ENCODE measurements at places on chromosomes 13 and 19.

GRCh38 chr13:48818495-48819356, 157.0 kb upstream of the FNDC3A start:
- DNase-seq = no peak

- no peak for DNase-seq
Measured at GRCh38 chr19:2611483-2612464, 90.7 kb downstream of the GNG7 start.

DNA sequence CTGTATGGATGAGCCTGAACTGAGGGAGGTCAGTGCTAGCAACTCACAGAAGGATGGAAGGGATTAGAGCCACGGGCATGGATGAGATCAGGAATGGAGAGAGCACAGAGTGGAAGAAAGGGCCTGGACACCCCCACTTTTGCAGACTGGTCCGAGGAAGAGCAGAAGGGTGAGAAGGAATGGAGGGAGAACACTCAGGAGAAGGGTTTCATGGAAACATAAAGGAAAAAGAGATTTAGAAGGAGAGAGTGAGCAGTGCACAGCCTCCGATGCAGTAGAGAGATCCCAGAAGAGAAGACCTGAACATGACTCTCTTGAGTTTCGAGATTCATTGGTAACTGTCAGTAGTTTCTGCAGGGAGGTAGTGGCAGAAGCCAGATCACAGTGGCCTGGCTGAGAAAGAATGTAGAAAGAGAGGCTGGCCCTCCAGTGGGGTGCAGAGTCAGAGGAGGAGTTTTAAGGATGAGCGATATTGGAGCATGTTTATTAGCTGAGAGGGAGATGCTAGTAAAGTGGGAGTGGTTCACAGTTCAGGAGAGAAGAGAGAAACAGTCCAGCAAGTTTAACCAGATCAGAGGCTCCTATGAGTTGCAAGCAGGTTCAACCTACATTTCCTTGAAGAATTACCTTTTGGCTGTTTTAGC, 108.9 kb downstream of the ZAR1L start:
- DNase-seq = no peak

DNA sequence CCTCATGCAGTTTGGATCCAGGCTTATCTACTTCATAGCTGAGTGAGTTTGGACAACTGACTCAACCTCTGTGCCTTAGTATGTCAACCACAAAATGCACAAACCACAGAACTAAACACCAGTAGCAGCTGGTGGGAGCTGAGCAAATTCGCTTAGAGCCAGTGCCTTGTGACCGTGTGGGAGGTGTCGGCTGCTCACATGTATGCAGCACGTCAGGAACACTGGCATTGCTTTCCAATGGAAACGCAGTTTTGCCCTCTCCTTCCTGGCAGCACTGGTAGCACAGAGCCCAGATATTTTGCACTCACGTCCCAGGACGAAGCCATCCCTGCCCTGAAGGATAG, 8.3 kb upstream of the NTN5 start:
- DNase-seq = no peak

GRCh38 chr13:95099541-95099940, 201.7 kb downstream of the ABCC4 start:
- no peak for DNase-seq

- DNase-seq = no peak
Measured at GRCh38 chr19:45653634-45654033, 14.4 kb upstream of the GIPR start.

DNA sequence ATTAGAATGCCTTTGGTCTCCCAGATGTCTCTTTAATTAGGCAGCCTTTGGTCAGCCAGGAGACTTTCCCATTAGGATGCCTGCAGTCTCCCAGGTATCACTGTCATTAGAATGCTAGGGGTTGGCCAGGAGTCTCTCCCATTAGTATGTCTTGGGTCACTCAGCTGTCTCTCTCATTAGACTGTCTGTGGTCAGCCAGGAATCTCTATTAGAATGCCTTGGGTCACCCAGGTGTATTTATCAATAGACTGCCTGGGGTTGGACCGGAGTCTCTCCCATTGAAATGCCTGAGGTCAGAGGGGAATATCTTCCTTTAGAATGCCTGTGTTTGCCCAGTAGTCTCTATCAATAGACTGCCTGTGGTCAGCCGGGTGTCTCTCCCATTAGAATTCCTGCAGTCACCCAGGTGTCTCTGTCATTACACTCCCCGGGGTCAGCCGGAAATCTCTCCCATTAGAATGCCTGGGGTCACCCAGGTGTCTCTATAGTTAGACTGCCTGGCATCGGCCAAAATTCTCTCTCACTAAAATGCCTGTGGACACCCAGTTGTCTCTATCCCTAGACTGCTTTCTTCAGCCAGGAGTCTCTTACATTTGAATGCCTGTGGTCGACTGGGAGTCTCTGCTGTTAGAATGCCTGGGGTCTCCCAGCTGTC, 1460.3 kb downstream of the UQCRFS1 start:
- DNase-seq = no peak

DNA sequence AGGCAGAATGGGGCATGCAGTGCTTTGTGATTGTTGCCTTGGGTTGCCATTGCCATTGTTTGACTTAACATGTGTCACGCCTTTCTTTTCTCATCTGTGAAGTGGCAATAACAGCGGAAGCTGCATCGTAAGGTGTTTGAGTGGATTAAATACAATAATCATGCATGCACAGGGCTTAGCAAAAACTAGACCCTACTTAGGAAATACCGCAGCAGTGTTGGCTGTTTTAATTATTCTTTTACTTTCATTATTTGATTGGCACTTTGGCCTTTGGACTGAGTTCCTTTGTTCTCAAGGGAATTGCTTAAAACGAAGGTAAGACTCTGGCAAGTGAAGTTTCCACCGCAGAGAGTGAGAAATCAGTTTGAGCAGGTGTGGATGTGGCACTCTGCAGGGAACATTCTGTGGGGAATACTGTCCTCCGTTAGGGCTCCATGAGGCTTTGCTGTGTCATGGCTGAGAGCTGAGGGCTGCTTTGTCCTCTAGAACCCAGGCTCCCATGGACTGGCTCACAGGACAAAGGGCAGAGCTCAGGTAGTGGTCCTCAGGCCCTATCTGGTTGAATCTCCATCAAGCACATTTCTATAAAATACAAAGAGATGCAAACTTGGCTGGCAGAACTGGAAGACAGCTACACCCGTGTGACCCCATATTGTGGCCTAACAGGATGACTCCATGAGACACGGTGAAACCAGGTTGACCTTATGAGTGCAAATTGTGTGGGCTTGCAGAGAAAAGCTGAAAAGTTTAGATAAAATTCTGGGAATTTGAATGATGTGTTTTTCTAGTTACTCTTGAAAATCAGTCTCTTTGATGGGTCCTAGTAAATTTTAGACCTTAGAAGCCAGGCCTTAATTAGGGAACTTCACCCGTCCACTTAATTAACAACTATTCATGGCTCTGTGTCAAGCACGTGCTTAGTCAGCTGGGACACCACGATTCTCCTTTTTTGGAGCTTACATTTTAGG, 407.2 kb downstream of the KCNRG start:
- no peak for DNase-seq

GRCh38 chr13:37640499-37640898, 41.9 kb upstream of the POSTN start:
- DNase-seq = no peak

DNA sequence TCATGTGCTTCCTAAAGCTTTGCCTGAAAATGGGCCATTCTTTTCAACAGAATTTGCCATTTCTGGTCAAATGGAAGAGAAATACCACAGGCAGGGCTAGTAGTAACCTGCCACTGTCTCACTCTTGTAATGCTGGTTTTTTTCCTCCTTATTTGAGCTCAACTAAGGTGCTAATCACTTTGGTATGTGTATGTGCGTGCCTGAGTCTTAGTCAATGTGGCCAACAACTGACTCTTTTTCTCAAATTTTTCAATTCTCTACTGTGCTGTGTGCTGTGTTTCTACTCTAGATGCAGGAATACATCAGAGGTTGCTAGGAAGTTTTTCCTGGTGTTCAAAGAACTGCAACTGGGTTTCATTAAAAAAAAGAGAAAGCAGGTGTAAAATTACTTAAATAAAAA, 870.2 kb downstream of the EFNB2 start:
- DNase-seq = no peak

DNA sequence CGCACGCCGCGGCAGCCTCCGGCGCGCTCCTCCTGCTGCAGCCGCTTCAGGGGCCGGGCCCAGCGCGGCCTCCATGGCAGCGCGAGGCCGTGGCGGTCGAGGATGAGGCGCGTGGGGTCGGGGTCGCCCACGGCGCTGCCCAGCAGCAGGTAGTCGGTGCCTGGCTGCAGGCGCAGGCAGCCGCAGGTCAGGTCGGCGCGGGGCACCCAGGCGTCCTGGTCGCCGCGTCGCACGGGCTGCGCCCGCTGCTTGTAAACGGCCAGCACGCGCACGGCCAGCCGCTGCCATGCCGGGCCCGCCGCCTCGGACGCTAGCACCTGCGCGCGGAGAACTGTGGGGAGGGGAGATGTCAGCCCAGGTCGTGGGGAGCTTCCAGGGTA, 11.1 kb downstream of the NTN5 start:
- DNase-seq = no peak

- DNase-seq = no peak
Measured at GRCh38 chr13:77298426-77298825, 28.5 kb downstream of the MYCBP2 start.

DNA sequence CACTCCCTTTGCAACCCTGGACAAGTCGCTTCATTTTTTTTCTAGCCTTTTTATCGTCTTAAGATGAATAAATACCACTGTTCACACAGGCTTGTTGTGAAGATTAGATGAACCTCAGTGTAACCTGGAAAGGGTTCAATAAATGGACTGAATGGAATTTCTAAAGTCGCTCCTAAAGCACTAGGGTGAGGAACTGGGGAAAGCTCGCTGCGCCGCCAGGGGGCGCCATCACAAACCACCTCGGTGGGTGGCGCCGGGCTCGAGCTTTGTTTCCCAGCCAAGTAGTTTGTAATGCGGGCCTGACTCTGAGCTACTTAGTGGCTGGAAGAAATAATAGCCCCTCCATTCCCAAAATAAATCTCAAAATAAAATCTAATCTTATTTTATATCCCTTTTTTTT, 2.2 kb upstream of the CEACAM6 start:
- no peak for DNase-seq

- DNase-seq = no peak
Measured at GRCh38 chr19:15563325-15563794, 51.7 kb upstream of the CYP4F8 start.

DNA sequence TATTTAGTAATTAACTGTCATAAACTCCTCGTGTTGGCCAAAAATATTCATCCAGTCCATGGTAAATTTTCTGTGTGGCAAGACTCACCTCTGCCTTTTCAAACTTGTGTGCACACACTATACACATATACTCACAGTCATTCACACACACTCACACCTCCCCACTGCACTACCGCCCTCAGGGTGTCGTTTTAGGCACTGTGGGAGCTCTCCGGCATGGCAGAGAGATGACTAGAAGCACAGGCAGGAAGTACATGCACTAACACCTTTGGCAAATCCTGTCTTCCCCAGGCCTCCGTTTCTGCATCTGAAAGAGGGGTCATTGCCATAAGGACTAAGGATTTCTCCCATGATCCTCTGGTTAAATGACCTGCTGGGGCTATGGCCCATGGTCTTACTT, 62.6 kb upstream of the FARP1 start:
- DNase-seq = no peak

DNA sequence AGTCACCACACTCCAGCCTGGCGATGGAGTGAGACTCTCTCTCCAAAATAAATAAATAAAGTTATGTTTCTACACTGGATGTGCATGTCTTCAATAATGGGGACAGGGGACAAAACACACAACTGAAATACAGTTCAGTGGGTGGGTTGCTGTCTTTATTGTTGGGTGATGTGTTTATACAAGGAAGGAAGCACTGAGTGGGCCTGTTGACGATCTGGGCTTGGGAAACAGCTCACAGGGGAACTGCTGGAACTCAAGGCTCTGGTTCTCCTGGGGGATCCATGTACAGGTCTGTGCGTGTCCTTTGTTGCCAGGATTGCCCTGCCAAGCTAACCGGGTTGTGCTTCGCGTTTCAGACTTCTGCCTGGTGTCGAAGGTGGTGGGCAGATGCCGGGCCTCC, 18.9 kb downstream of the SPINT2 start:
- no peak for DNase-seq

DNA sequence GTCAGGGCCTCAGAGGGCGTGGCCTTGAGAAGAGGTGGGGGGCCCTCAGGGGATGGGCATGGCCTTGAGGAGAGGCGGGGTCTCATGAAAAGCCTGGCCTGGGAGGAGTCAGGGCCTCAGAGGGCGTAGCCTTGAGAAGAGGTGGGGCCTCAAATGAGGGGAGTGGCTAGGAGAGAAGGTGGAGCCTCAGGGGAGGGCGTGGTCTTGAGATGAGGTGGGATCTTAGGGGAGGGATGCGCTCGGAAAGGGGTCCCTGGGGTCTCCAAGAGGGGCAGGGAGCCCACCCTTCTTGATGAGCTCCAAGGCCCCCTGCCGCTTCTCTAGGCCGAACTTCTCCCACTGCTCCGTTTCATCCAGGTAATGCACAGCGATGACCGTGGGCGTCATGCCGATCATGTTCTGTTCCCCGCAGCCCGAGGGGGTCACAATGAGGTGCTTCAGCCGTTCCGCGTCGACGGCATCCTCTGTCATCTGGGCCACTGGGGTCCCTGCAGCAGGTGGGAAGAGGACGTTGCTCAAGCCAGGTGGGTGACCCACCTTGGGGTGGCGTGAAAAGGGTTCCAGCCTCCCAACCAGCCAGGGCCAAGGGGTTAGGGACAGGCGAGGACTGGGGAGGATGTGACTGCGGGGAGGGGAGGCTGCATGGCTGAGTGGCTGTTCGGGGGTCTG, 24.3 kb upstream of the TNFSF14 start:
- no peak for DNase-seq

DNA sequence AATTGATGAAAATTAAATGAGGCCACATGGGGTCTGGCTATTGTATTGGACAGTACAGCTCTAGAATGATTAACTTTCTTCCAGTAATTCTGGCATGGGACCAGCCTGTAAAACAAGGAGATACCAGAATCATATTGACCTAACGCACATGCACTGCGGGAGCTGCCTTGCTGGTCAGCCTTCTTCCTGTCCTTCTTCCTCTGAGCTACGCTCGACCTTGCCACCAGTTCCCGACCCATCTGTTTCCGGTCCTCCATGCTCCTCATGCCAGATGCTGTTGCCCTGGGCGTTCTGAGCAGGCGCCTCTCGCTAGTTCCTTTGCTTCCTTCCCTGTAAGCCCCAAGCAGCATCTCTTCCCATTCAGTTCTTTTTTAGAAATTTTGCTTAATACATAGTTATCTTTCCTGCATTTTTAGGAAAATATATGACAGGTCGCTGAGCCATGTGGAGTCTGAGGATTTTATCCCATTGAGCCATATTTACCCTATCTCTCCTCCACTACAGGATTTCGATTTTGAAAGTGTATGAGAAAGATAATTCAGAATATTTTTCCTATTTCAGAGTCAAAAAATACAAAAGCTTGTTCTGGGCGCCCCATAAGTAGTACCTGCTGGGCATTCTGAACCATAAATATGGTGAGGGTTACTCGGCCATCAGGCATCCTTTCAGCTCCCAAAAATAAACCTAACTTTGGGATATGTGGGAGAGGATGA, 38.6 kb downstream of the TNFRSF19 start:
- no peak for DNase-seq

All from GM12878 (cell line).